ENCODE measurements at places on chromosomes 6 and 20.

GRCh38 chr6:12767016-12767415 is 50.4 kb downstream of the PHACTR1 start:
- DNase-seq, result no peak

DNA sequence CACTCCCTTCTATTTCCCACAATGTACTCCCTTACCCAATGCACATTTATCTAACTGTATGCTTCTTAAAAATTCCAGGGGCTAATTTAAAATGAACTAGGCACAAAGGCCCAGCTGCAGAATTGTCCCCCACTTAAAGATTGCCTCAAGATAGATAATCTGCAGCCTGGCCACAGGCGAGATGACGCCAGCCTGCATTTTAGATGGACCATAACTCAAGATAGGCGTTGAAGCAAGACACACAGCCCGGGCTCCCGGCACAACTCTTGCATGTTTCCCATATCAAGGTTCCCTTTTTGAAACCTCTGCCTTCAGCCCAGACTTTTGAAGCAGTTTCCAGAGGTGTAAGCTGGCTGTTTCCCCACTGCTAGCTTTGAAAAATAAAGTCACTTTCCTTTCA is 3.2 kb upstream of the REPS1 start:
- DNase-seq, result no peak

DNA sequence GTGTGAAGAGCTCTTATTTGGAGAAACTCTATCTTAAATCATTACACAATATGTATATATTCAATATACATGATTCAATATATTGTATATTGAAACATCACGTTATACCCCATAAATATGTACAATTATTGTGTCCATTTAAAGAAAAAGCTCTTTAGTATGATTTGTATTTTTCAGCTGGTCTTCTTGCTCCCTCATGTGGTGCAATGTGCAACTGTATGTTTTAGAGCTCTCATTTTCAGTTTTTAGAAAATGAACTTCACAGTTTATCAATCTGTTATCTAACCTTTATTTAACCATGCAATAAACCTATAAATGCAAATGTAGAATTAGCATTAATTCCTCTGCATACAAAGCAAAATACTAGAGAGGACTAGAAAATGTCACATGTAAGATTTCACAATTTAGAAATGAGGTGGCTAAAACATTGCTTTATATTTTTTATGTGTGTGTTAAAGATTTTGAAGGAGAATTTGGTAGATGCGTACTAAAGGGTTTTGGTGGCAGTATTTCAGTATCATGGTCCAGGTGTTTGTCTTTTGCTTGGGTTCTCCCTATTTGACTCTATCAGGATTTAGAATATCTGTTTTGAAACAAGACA is 167.1 kb downstream of the PHF3 start:
- no peak for DNase-seq

DNA sequence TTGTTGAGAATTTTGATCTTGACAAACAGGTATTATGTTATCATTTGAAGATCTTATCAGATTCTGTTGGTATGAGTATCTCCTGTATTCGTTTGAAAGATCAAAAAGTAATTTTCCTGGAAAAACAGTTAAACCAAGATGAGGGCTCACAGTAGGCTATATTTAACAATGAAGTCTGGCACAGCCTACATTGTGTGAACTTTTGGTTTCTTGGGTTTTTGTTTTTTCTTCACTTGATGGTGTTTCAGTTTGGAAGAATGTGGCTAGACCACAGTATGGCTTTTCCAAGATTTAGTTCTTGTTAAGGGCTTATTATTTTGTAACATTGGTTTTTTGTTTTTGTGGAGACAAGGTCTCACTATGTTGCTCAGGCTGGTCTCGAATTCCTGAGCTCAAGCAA is 306.4 kb downstream of the CDKAL1 start:
- DNase-seq, result no peak

DNA sequence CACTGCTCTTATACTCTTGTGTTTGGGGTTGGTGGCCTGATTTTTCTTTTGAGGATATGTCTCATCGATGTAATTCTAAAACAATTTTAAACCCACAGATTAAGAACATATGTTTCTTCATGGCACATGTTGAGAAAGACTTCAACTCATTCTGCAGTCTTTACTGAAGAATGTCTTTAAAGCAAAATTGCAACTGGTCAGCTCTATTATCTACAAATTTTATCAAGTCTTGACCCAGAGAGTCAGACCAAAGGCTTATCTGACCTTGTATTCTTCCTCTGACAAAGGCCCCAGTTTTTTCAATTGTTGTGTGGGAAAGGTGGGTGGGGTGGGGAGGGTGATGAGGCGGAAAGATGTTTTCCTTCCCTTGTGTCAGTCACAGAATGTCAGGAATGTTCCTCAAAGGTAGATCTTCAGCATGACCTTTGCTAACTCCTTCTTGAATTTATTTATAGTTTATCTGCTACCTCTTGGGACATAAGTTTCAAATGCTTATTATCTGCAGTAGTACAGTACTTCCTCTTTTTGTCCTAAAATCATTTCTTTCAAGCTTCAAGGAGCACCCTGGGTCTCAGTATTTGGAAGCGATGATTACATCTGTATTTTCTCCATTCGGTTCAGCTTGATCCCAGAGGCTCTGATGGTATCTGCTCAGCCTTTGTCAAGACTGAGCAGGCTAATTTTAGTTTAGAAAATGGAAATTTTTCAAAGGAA is 63.2 kb upstream of the TIAM2 start:
- DNase-seq, result no peak

DNA sequence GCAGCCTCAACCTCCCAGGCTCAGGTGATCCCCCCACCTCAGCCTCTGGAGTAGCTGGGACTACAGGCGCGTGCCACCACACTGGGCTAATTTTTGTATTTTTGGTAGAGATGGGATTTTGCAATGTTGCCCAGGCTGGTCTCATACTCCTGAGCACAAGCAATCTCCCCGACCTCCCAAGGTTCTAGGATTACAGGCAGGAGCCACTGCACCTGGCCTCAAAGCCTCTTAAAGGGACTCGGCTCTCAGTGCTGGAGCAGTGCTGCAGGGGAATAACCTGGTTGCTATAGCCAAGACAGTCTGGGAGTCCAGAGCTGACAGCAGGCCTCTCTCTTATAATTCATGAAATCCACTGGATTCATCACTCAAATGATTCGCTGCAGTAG is 17.0 kb downstream of the GHRH start:
- no peak for DNase-seq

DNA sequence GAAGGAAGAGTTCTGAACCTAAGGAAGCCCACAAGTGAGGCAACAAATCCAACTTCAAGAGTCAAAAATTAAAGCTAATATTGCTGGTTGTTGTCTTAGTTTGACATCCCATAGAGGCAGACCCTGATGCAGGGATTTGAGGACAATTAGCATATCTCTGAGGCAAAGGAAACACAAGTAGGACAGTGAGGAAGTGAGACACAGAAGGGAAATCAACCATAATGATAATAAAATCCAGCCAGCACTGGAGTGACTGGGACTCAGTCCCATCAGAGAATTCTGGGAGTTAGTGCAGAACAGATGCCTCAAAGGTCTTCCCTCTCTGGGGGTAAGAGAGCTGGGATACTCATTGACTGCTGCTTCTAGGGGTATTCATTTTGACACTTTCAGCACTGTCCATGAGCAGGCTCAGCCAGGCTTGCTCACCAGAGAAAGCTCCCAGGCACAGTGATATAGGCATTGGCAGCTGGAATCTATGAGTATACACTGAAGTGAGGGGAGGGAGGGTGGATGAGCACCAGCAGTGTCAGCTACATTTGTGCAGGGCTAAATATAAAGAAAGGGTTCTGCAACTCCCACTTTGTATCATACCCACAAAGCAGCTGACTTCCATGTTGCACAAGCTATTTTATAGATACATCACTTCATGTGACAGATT is 43.4 kb upstream of the SPTLC3 start:
- no peak for DNase-seq

GRCh38 chr6:35620706-35621105 is 68.0 kb downstream of the FKBP5 start:
- no peak for DNase-seq

- DNase-seq, result no peak
Observed at GRCh38 chr20:21393816-21394519, 3.4 kb downstream of the NKX2-4 start.
